ENCODE measurements at places on chromosomes 6 and 20.

DNA sequence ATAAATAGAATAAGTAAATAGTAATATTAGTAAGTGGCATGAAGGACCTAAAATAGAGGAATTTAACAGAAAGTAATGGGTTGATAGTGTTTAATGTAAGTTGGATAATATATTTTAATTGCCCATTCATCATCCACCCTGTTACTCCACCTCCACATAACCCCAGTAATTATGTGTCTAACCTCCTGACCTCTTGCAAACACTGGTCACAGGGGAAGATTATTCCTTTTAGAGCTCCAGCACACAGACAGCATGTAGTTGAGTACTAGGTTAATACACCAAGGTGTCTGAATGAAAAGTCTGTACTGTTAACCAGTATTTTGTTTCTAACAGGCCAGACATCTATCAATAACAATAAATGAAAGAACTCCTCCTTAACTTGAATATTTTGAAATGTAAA lies 92.4 kb upstream of the EYS start:
- no peak for DNase-seq

- DNase-seq = no peak
Observed at GRCh38 chr6:1013656-1014430, 298.1 kb upstream of the FOXQ1 start.

DNA sequence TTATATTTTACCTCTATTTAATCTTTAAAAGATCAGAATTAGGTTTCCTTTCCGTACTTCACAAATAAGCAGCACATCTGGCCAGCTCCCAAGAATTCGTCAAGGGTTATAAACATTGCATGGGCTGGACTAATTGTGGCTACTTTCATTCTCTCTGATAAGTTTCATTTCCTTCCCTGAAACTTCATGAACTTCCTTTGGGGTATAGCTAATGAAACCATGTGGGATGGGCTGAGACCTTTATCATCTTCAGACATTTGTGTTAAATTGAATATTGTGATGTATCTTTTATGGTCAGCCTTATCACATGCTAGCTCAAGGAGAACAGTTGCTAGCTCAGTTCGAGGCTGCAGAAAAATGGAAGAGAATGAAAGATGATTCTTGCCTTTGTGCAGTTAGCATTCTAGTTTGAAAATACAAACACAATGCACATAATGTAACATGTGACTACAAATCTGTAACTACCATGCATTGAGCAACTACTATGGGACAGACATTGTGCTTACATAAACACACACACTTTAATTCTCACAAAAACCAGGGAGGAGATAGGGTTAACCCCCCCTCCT lies 1.7 kb upstream of the GMPR start:
- peak; percentile 51 for DNase-seq

DNA sequence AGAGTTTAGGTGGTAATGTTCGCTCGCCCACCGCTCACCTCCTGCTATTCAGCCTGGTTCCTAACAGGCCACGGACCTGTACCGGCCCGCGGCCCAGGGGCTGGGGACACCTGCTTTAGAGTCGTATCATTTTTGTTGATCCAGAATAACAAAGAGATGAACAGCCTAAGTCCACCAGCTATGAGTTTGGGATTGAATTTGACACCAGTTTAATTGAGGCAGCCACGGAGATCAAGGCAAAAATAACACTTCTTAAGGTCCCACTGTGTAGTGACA lies 108.5 kb downstream of the TSHZ2 start:
- DNase-seq = no peak

- DNase-seq = no peak
Observed at GRCh38 chr6:140437619-140438345, 1063.3 kb upstream of the CITED2 start.

- DNase-seq = no peak
Observed at GRCh38 chr6:5827056-5827904, 179.4 kb downstream of the NRN1 start.

- no peak for DNase-seq
Observed at GRCh38 chr20:474581-474980, 12.2 kb upstream of the TBC1D20 start.

DNA sequence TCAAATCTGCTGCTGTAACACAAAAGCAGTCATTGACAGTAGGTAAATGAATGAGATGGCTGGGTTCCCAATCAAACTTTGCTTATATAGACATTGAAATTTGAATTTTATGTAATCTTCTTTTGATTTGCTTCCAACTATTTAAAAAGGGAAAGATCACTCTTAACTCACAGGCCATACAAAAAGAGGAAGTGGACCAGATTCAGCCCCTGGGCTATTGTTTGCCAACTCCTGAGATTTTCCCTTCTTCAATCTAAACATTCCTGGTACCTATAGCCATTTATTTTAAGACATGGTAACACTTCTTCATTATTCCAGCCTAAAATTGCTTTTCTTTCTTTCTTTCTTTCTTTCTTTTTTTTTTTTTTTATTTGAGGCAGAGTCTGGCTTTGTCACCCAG lies 260.6 kb downstream of the TFAP2A start:
- DNase-seq = no peak

DNA sequence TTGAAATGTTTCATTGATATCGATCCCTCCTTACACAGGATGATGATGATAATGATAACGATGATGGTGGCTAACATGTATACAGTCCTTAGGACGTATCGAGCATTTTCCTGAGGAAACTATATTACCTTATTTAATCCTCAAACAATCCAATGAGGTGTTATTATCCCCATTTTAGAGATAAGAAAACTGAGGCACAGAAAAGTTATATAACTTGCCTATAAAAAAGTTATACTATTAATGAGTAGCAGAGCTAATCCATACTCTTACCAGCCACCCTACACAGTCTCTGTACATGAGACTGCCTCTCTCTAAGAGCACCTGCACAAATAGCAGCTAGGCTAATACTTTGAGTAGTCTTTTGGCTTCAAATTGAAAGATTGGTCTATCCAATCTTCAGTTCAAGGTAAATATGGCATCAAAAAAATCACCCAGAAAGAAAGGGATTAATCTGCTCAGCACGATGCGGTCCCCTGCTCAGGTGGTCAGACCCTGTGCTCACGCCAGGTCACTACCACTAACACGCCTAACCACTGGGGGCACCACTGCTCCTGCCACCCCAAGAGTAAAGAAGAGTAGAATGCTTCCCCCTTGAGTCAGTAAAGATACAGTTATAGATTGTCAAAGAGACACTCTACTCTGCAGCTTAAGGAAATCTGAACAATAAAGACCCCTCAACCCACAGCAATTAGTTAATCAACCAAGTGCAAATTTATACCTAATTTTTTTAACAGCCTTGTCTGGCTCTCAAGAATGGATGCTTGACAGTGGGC lies 15.0 kb downstream of the GABBR1 start:
- DNase-seq = no peak

GRCh38 chr6:6331946-6332601 lies 11.6 kb upstream of the F13A1 start:
- DNase-seq = no peak

- DNase-seq = no peak
Observed at GRCh38 chr20:61803915-61804751, 261.5 kb downstream of the TAF4 start.

Data from brain microvascular endothelial cell (primary cell).